Daoy (cell line): ENCODE measurements at places on chromosomes 3 and 15.
A peak's percentile ranks its signal among the peaks of the same experiment; 100 is the strongest.

- no peak for DNase-seq
Observed at GRCh38 chr3:43043071-43043766, 62.7 kb downstream of the POMGNT2 start.

DNA sequence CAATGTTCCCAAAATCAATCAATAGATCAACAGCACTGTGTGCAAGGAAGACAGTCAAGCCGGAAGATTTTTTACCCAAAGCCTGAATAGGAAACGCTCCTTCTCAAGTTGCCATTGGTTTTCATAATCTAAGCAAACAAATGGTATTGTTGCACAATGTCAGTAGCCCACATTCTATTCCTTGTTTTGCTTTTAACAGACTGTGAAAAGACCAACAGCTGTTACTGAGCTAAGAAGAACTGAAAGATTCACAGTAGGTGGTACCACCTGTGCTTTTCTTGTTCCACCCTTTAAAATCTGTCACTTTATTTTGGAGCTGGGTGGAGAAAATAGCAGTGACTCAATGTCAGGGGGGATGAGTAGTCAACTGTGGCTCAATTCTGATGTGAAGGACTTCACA is 357.5 kb upstream of the CADM2 start:
- DNase-seq: no peak

DNA sequence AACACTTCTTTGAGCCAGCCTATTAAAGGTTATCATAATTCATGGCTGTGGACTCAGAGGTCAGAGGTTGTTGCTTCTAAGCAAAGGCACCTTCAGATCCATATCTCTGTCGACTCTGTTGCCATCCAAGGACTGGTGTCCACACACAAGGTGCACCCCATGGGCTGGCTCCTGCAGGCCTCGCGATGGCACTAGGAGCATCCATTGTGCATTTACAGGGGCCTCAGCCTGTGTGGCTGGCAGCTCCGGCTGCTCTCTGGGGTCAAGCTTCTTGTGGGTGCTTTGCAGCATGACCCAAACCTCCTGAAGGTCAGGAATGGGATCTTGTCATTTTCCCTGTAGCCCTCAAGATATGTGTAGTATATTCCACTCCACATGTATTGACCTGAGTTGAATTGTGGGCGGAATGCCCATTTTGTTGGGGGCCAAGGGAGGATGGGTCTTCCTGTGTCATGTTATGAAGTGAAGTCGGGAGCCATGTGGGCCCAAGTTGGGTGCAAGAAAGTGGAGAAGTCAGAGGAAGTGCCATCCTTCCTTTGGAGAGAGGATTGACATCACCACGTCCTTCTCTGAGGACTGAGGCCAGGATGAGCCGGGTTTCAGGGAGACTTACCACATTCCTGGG is 43.9 kb downstream of the CHDH start:
- no peak for DNase-seq

GRCh38 chr15:74950078-74950908 is 6.3 kb downstream of the RPP25 start:
- DNase-seq: peak; percentile 70

GRCh38 chr3:53820084-53820483 is 26.1 kb downstream of the CHDH start:
- no peak for DNase-seq
